ENCODE measurements at places on chromosomes 2 and 18. TPM values are rescaled to one million over a fixed set of nuclear protein-coding genes. Genes with fewer than 3 reads are reported as not detected.

The KCTD18 gene
- 7.4 TPM for polyA plus RNA-seq

The ITGA4 gene
- 4.7 TPM for polyA plus RNA-seq

The ABCB11 gene
- polyA plus RNA-seq, result 0.03 TPM

The SPATS2L gene
- polyA plus RNA-seq, result 125 TPM

The CDK5R2 gene
- 0.03 TPM for polyA plus RNA-seq

The DPYSL5 gene
- polyA plus RNA-seq, result not detected

The ERBB4 gene
- 0.01 TPM for polyA plus RNA-seq

The SERPINB13 gene
- polyA plus RNA-seq, result 15.5 TPM

The PSMA8 gene
- not detected for polyA plus RNA-seq

The HMSD gene
- 0.94 TPM for polyA plus RNA-seq

The COL5A2 gene
- polyA plus RNA-seq, result 16.6 TPM

The SLC35G4 gene
- polyA plus RNA-seq, result not detected

The PROKR1 gene
- polyA plus RNA-seq, result not detected

The LRP1B gene
- polyA plus RNA-seq, result not detected

The KYNU gene
- polyA plus RNA-seq, result 3.9 TPM

The PTPRM gene
- 42.3 TPM for polyA plus RNA-seq

The CRIM1 gene
- 116 TPM for polyA plus RNA-seq

The ALPG gene
- not detected for polyA plus RNA-seq

The NPPC gene
- polyA plus RNA-seq, result not detected

The SNORC gene
- 0.66 TPM for polyA plus RNA-seq

The STK11IP gene
- 10.0 TPM for polyA plus RNA-seq

The LONRF2 gene
- not detected for polyA plus RNA-seq

The GPR35 gene
- polyA plus RNA-seq, result 0.17 TPM

The BCL2 gene
- 0.30 TPM for polyA plus RNA-seq

The FSHR gene
- not detected for polyA plus RNA-seq

The GREB1L gene
- polyA plus RNA-seq, result 5.1 TPM

The ASPRV1 gene
- polyA plus RNA-seq, result 1.5 TPM

The EGR4 gene
- polyA plus RNA-seq, result not detected

The SEH1L gene
- polyA plus RNA-seq, result 47.4 TPM

The MARCO gene
- polyA plus RNA-seq, result 0.17 TPM

The MAT2A gene
- 353 TPM for polyA plus RNA-seq

The KDSR gene
- 68.6 TPM for polyA plus RNA-seq

The SLC25A52 gene
- polyA plus RNA-seq, result not detected

The MATN3 gene
- polyA plus RNA-seq, result 0.81 TPM

The PRKAG3 gene
- polyA plus RNA-seq, result not detected

The ZNF396 gene
- 0.49 TPM for polyA plus RNA-seq

The KANSL1L gene
- 2.1 TPM for polyA plus RNA-seq

The TEX44 gene
- not detected for polyA plus RNA-seq

The CHN1 gene
- 2.2 TPM for polyA plus RNA-seq

The TUBA3E gene
- polyA plus RNA-seq, result not detected

The CNRIP1 gene
- polyA plus RNA-seq, result not detected

The RALBP1 gene
- 48.1 TPM for polyA plus RNA-seq

The CFAP65 gene
- polyA plus RNA-seq, result not detected

The ZNF2 gene
- polyA plus RNA-seq, result 3.7 TPM
